ENCODE measurements at places on chromosomes 4 and X. TPM values are rescaled to one million over a fixed set of nuclear protein-coding genes. Genes with fewer than 3 reads are reported as not detected.
A peak's percentile ranks its signal among the peaks of the same experiment; 100 is the strongest.

DCAF12L2 gene
- total RNA-seq = 15.1 TPM

MAGEB1 gene
- not detected for total RNA-seq

CLIC2 gene
- 3.8 TPM for total RNA-seq

HS6ST2 gene
- total RNA-seq = 27.8 TPM

DNA sequence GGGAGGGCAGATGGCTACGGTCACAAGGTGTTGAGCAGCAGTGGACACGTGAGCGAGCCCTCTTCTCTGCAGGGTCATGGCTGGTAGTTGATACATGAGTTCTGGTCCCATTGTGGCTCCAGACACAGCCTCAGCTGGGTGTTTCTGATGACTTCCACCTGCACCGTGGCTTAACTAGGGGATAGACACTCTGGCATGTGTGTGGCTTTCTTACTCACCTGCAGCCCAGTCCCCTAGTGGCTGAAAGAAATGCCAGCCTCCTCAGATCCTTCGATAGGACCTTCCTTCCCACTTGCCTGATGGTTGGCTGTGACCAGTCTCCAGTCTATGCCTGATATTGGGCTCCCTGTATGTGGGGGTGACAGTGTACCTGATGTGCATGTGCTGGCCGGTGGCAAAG lies 5.0 kb downstream of the GPR78 start:
- H3K36me3 ChIP-seq = no peaks in the 10 kb centered on the region
- H3K27ac ChIP-seq = no peak overlapping the region
- no peak overlapping the region for H3K4me3 ChIP-seq

DNA sequence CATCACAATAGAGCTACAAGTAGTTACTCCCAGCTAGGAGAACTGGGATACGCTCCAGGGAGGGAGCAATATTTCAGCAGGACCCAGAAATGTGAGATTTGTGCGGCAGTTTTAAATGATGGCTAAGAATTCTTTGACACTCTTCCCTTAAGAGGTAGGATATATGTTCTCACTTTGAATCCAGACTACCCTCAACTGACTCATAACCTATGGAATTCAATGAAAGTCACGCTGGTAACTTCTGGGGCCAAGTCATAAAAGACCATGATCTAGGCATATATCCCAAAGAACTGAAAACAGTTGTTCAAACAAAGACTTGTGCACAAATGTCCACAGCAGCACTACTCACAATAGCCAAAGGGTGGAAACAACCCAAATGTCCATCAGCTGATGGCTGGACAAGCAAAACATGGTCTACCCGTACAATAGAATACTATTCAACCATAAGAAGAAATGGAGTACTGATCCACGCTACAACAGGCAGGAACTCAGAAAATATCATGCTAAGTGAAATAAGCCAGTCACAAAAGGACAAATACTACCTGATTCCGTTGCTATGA lies 10.5 kb downstream of the CD99L2 start:
- no peaks in the 10 kb centered on the region for H3K4me1 ChIP-seq
- no peak overlapping the region for H3K27ac ChIP-seq
- H3K36me3 ChIP-seq = no peaks in the 10 kb centered on the region
- no peak overlapping the region for H3K4me3 ChIP-seq
- DNase-seq = no peak
- H3K27me3 ChIP-seq = peaks cover 2% of the 10 kb centered on the region

GRCh38 chr4:74117024-74117534 lies 18.1 kb upstream of the CXCL2 start:
- H3K27me3 ChIP-seq = no peaks in the 10 kb centered on the region
- H3K4me3 ChIP-seq = no peak overlapping the region
- DNase-seq = peak; percentile 98
- H3K4me1 ChIP-seq = peaks cover 7% of the 10 kb centered on the region

DNA sequence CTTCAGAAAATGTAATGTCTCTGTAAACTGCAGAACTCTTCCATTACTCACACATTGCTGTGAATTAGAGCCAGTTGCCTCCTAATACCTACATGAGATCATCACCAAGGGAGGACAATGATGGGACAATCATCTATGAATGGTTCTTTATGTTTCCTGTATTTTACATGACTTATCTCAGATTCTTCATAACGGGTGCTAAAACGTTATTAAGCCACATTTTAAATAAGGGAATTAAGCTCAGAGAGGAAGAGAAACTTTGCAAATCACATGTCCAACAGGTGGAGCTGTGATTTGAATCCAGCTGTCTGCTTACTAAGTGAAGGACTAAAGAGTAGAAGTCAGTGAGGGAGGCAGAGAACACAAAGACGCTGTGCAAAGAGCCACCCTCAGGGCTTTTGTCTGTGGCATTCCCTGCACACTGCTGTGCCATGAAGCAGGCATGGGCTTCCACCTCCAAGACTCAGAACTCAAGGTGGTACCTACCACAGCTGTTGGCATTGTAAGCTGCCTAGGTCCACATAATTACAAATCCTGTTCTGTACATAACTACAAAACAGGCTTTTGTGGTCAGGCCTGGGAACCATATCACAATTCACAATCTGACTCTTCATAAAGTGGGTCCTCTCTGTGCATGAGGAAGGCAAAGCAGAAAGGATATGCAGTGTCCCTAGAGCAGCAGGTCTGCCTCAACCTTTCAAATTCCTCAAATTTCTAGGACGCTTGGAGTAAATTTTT lies 12.8 kb downstream of the TBC1D9 start:
- no peaks in the 10 kb centered on the region for H3K27me3 ChIP-seq
- H3K4me1 ChIP-seq = peaks cover 4% of the 10 kb centered on the region
- peak overlapping the region; percentile 36 for H3K27ac ChIP-seq
- peak; percentile 65 for DNase-seq

DNA sequence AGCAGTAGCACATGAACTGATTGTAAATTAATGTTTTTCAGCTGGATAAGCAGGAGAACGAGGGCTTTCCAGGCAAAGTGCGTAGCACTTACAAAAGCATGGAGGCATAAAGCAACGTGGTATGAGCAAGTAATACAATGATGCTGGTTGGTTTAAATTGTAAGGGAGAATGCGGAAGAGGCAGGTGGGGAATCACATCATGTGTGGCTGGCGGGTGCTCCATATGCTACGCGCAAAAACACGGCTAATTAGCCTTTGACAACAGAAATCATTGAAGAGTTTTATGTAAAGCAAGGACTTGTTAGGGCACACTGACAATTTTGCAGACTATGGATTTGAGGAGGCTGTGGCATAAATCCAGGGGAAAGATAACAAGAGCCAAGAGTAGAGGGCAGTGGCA lies 14.6 kb downstream of the SYTL4 start:
- H3K4me3 ChIP-seq = no peak overlapping the region
- no peak for DNase-seq
- H3K27ac ChIP-seq = no peak overlapping the region
- no peaks in the 10 kb centered on the region for H3K36me3 ChIP-seq
- peaks cover 10% of the 10 kb centered on the region for H3K27me3 ChIP-seq
